A172 (cell line): ENCODE measurements at places on chromosomes 4 and X. TPM values are rescaled to one million over a fixed set of nuclear protein-coding genes. Genes with fewer than 3 reads are reported as not detected.
A peak's percentile ranks its signal among the peaks of the same experiment; 100 is the strongest.

NLGN3 gene
- total RNA-seq = 0.22 and 0.72 TPM in 2 replicates

DNA sequence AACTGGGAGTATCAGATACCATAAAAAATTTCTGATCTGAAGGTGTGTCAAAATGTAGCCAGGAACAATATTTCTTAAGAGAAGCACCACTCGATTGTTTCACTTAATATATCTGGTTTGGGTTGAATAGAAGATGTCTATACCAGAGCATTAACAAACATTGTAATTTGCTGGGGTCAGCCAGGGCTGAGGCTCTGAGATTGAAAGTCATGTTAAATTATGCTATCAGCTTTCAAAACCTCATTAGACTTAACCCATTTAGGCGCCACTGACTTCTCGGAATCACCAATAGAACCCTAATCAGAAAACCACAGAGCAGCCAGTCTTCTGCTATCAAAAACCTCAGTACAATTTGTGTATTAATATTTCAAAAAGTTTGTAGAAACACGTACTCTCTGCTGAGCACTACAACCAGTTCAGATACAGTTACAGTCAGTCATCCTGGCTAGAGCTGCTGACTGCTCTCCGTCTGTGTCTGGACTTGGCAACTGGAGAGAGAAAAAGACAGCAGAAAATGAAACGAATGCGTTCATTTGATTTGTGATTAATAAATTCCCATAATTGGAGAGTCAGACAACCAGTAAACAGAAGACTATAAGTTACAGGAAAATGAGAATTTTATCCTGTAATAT lies 848.6 kb upstream of the PABPC4L start:
- DNase-seq = no peak

- DNase-seq = no peak
These were observed 188.4 kb upstream of the MBNL3 start for GRCh38 chrX:132677233-132677716.

TMPRSS11A gene
- total RNA-seq = not detected in 2 replicates

USP17L30 gene
- not detected in 2 replicates for total RNA-seq

GRCh38 chr4:3283916-3284315 lies 8.9 kb upstream of the RGS12 start:
- peak; percentile 34 for DNase-seq

GRCh38 chr4:152936446-152937335 lies 568 bp downstream of the FHDC1 start:
- DNase-seq = peak; percentile 10

DNA sequence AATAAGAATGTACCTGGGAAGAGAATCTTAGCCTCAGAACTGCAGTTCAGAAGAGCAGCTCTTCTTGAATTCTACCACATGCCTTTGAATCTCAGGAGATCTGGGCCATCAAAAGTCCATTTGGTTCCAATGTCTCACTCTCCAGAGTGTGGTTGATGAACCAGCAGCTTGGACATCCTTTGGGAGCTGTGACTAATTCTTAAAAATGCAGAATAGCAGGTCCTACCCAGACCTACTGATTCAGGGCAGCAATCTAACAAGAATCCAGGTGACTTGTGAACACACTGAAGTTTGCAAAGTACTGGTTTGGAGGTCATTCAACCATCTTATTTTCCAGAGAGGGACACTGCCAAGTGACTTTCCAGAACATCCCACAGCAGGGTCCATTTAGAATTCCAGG lies 244.7 kb downstream of the PACRGL start:
- no peak for DNase-seq

DNA sequence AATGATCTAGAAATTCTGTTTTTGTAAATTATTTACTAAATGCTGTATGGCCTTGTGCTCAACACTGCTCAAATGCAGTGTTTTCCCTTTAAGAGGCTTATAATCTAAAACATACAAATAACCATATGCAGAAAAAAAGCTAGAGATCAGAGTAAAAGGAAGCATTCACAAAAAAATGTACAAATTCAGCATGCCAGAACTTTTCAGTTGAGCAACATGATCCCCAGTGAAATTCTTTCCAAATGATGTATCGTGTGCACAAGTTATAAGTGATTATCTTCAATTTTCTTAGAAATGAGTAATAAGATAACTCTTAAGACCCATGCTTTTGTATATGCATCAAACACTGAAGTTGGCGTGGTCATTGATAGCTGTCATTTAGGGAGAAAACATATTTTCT lies 5.0 kb downstream of the GPC3 start:
- DNase-seq = no peak

DNA sequence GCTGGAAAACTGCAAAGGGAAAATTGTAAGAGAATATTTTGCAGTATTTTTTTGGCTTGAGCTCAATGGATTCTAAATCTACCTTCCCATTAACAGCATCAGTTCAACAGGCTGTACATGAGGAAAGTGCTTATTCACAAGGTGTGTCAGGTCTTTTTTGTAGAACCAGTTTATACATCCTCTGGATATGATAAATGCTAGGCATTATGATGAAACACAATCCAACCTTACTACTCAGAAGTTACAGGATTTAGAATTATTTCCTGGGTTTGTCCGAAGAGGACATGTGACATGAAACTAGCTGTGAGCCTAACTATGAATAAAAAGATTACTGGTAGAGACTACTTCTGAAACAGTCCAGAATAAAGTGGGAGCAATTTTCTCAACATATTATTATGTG lies 49.5 kb downstream of the ATXN3L start:
- no peak for DNase-seq

TDO2 gene
- 235 and 369 TPM in 2 replicates for total RNA-seq

GRCh38 chr4:148445071-148445859 lies 3.1 kb upstream of the NR3C2 start:
- DNase-seq = no peak

- no peak for DNase-seq
These were observed 1320.1 kb downstream of the RPA4 start for GRCh38 chrX:98203800-98204199.

DNA sequence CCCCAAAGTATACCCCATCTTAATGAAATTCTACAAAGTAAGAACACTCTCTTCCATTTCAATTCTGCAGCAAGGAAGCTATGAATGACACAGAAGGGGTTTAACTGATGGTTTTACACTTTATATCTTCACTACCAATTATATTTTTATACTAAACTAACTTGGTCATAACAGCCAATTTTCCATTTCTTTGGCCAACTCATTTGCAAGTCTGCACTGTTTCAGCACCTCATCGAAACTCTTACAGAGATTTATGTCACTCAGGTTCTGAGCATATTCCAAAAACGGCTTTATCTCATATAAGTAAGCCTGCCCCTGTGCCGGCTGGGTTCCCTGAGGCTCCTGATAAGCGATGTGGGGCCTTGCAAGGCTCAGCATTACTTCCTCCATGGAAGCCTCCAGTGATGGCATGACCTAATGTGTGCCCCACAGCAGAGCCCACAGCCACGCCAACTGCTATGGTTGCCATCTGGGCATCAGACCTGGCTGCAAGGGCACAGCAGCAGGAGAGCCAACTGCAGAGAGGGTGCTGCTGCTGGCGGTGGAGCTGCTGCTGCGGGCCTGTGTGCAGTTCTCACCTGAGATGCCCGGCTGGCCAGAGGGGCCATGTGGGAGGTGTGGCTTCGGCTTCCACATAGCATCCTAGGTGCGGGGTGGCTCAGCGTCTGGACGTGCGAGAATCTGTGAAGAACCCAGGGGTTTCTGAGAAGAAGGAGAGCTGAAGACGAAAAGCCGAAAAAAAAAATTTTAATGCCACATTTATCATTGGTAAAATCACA lies 13.4 kb upstream of the IBSP start:
- DNase-seq = no peak

DNA sequence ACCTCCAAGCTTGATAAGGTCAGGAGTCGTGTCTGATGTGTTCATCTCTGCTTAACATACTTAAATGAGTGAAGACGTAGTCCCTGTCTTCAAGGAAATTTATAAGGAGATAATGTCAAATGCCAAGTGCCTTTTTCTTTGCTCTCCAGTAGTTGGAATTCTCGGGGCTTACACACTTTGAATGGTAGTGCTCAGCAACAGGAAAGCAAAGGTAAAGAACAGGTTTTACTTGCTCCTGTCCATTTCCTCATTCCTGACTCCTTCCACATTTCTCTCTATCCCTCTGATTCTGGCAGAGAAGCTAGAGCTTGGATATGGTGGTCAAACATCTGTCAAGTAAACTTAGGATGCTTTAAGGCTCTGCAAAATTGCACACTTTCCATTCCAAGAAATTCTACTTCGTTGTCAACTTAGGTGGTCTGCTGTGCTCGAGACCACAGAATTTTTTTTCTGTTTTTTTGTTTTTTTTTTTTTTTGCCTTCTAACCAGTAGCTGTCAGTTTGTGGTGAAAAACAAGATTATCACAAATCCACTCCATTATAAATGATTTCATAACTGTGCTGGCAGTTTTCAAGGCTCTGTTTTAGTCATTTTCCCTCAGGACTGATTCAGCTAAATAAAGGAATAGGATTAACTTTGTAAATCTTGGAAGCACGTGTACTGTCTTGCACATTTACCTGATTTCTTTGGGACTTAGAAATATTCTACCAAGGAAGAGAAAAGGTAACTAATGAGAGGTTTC lies 180.8 kb upstream of the ANXA3 start:
- DNase-seq = no peak

GRCh38 chr4:184400375-184400870 lies 73.9 kb downstream of the IRF2 start:
- peak; percentile 71 for DNase-seq

TRO gene
- 3.3 and 6.3 TPM in 2 replicates for total RNA-seq

DNA sequence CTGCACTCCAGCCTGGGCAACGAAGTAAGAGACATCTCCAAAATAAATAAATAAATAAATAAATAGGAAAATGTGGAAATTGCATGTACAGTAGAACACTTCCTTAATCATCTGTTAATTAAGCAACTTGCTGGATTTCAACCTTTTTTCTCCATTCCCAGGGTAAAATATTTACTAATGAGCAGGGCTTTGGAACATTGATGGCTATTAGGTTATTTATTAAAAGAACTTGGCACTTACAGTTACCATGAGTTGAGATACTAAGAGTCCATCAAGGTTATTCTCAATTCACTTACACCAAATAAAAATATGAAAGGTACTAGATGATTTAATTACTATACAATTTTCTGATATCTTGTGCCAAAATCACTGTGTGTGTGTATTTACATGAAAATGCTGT lies 607.1 kb downstream of the PCDH18 start:
- DNase-seq = no peak

DNA sequence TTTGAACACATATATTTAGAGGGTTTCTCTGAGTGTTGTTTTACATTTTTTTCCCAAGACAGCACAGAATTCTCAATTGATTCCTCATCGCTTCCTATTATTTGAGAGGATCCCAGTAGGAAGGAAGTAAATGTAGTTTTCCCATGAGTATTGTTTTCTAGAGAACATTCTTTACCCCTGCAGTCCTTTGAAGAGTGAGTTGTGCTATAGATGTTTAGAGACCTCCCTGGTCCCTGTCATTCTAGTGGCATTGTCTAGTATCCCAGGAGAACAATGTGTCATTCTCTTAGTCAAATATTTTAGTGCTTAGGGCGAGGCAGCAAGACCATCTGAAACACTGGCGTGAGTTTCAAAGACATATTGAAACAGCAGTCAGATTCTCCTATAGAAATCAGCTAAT lies 32.5 kb downstream of the SORBS2 start:
- no peak for DNase-seq

DNA sequence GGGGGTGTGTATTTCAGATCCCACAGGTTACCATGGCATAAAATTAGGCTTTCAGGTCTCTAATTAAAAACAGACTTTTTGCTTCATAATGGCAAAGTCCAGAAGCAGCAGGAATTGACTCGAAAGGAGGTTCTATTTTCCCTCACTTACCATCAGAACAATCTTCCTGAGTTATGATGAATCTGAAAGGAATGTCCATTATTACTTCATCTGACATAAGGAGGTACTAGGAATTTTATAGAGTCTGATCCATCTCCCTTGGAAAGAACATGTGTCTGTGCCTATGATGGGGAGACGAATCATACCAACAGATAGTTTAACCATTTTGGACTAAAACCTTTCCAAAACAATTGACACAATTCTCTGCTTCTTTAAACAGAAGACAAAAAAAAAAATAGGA lies 206.3 kb upstream of the FGF13 start:
- DNase-seq = peak; percentile 8

DNA sequence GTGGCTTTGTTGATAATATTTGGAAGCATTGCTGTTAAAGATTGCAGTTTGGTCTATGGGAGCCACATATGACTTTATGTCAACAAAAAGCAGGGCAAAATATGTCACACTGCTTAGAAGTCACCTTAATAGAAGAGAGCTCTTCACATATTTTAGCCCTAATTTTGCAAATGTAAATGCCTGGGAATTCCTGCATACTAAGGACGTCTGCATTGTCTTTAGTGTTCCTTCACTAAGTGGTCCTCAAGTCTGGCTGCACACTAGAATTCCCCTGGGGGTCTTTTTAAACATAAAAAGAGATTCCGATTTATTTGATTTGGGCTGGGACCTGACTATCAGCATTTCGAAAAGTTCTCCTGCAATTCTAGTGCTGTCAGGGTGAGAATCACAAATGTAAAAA lies 495.1 kb upstream of the FAM241A start:
- no peak for DNase-seq

- no peak for DNase-seq
These were observed 4.8 kb downstream of the MAGED2 start for GRCh38 chrX:54812306-54812705.

MBTPS2 gene
- total RNA-seq = 15.4 and 15.9 TPM in 2 replicates

GPRIN3 gene
- 0.41 and 0.79 TPM in 2 replicates for total RNA-seq

- peak; percentile 72 for DNase-seq
These were observed 700.6 kb upstream of the PITX2 start for GRCh38 chr4:111323496-111323895.

- no peak for DNase-seq
These were observed 12.8 kb downstream of the CYP4V2 start for GRCh38 chr4:186204103-186204559.

DNA sequence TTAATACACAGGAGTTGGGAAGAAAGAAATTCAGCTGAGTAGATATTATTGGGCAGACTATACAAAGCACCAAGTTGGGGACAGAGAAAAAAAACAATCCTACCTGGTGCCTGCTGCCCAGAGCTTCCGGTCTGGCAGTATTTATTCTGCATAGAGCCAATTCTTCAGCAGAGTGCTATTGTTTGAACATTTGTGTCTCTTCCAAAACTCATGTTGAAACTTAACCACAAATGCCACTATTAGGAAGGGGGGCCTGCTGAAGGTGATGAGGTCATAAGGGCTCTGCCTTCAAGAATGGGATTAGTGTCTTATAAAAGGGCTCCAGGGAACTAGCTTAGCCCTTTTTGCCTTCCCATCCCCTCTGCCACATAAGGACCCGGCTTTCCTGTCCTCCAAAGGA lies 136.2 kb downstream of the EVC2 start:
- DNase-seq = no peak

DNA sequence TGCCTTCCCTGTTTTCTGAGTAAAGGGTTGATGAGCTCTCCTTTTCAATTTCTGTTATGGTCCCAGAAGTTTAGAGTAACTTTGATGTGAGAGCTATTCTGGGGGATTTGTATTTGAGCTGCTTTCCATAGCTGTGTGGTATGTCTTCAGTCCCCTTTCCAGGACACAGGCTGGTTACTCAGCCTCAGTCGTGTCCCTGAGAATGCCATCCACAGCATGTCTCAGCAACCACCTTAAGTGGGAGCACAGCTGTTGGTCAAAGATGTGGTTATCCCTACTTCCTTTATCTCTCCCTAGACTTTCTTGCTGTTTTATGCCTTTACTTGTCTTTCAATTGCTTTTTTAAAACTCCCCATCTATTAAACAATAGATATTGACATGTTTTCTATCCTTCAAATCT lies 37.8 kb downstream of the RNF175 start:
- DNase-seq = no peak

MAGED4 gene
- 6.9 and 12.0 TPM in 2 replicates for total RNA-seq

ENPP6 gene
- total RNA-seq = not detected in 2 replicates

L1CAM gene
- 77.7 and 94.0 TPM in 2 replicates for total RNA-seq

GRCh38 chr4:121726642-121727268 lies 30.0 kb upstream of the ANXA5 start:
- peak; percentile 78 for DNase-seq

- DNase-seq = no peak
These were observed 143.3 kb upstream of the RPS6KA3 start for GRCh38 chrX:20409991-20410390.
